Inflammatory macrophage treated with lipopolysaccharide for 4 hours (primary cell): ENCODE measurements at places on chromosomes 3 and 15.

GRCh38 chr3:111616417-111617105 lies 21.4 kb upstream of the ZBED2 start:
- DNase-seq = no peak

DNA sequence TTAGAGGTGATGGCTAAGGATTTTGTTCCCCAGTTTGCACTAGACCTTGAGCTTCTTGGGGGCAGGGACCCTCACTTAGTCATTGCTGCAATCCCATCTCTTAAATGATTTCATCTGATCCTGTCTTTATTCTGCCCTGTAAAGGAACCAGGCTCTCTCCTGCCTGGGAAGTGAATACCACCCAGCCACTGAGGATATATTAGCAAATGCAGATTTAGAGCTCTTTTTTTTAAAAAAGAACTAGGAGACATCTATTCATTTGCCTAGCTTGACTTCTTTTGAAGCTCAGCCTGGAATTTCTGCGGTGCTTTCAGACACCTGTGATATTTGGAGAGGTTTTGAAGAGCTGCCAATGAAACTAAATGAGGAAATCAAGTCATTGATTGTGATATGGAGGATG lies 41.8 kb downstream of the CA12 start:
- DNase-seq = no peak

DNA sequence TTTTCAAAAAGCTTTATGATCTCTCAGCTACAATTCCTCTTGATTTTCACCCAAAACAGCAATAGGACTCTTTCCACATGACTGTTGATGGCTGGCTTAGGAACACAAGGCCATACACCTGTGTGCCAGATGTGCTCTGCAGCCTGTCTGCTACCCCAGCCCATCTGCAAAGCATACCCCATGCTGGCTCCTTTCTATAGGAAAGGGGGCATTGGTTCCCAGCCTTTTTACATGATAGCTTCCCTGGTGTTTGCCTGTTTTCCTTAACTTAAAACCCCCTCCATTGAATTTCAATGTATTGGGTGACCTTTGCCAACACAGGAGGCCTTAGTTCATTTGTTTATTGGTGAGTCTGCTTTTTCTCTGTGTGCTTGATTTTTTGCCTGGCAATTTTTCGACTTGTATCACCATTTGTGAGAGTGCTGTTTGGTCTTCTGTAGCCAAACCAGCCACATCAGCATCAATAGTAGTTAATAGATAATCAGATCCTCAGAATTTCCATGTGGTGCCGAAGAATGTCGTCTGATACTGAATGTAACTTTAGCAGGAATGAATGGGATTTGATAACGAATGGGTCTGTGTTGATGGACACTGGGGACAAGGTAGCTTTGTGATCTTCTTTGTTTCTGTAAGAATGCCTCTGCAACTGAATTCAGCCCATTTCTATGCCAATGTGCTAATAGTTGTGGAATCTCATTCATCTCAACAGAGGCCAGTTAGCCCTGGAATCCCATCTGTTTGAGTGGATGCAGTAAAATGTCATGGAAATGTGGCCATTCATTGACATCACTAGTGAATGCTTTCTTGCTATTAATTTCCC lies 272.2 kb upstream of the RARB start:
- no peak for DNase-seq

GRCh38 chr3:136928240-136928639 lies 29.5 kb upstream of the IL20RB start:
- DNase-seq = no peak

- DNase-seq = no peak
Observed at GRCh38 chr3:159866201-159866746, 122.4 kb upstream of the IL12A start.

- no peak for DNase-seq
Observed at GRCh38 chr3:49119439-49119838, 1.2 kb downstream of the USP19 start.

- no peak for DNase-seq
Observed at GRCh38 chr3:174051191-174051590, 653.6 kb downstream of the NLGN1 start.

- DNase-seq = no peak
Observed at GRCh38 chr15:67142767-67143100, 77.3 kb downstream of the SMAD3 start.

DNA sequence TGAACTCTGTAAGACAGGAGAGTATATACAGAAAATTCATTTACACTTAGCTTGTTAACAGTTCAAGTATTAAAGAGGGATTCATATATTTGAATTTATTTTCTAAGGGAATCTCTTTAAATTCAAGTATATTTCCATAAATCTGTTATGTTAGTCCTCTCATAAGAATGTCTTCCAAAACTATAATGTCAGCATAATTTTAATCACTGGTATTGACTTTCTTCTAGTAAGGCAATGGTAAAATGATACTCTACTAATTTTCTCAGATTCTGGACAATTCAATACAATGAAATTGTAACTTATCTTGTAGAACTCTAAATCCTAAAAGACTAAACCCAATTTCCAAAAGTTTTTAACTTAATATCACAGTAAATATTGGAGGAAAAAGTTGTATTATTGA lies 66.3 kb upstream of the EPHA6 start:
- no peak for DNase-seq

DNA sequence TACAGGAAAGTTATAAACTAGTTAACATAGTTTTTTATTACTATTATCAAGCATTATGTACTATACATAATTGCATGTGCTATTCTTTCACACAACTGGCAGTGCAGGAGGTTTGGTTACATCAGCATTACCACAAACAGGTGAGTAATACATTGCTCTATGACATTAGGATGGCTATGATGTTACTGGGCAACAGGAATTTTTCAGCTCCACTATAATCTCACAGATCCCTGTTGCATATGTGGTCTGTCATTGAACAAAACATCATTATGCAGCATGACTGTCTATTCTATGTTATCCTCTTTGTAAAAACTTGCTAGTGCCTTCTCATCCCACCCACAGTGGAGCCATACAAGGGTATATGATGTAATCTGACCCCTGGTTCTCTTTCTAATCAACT lies 36.5 kb upstream of the PDZRN3 start:
- no peak for DNase-seq

GRCh38 chr15:71801935-71802655 lies 8.3 kb upstream of the NR2E3 start:
- DNase-seq = no peak
